HFFc6 (cell line): ENCODE measurements at places on chromosomes 16 and 17.
A peak's percentile ranks its signal among the peaks of the same experiment; 100 is the strongest.

- DNase-seq = no peak
Measured at GRCh38 chr17:41308918-41309359, at the start of gene KRTAP16-1. TSS of gene KRTAP16-1 (minus strand) at chr17:41309309. CDS start at chr17:41309253, 56 bp downstream.

- DNase-seq = peak; percentile 28
Measured at GRCh38 chr16:84024854-84025253, 17.7 kb downstream of the SLC38A8 start.

GRCh38 chr16:24023621-24024020 is 187.8 kb downstream of the PRKCB start:
- no peak for DNase-seq

DNA sequence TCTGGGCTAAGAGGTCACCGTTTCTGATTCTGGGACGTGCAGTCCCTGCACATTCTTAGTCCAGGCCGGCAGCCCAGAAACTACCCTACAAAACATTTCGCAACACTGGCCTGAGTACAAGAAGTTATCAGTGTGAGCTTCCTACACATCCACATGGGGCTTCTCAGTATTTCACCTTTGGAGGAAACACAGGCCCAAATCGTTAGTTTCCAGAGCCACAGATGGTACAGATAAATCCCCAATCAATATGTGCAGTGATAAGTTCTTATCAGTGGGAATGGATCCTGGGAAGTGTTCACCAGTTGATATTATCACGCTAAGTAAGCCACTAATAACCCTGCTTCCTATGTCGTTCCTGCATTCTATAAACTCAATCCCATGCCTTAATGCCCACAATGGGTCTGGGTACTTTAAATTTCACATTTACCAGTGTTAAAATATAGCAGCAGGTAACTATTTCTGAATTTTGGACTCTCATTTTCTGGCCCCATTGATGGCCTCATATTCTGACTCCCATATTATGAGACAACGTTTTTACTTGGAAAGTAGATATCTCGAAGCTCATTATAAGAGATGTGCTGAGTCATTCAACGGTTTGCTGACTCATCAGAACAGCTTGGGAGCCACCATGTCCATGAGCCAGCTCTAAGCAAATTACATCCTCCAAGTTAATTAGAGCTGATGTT is 370.2 kb upstream of the MAF start:
- no peak for DNase-seq

- no peak for DNase-seq
Measured at GRCh38 chr16:1525871-1526607, 7.4 kb upstream of the TMEM204 start.
